Fibroblast of villous mesenchyme (primary cell): ENCODE measurements at places on chromosomes 6 and 20.

- DNase-seq: no peak
Observed at GRCh38 chr6:11232770-11233626, 530 bp upstream of the NEDD9 start.

DNA sequence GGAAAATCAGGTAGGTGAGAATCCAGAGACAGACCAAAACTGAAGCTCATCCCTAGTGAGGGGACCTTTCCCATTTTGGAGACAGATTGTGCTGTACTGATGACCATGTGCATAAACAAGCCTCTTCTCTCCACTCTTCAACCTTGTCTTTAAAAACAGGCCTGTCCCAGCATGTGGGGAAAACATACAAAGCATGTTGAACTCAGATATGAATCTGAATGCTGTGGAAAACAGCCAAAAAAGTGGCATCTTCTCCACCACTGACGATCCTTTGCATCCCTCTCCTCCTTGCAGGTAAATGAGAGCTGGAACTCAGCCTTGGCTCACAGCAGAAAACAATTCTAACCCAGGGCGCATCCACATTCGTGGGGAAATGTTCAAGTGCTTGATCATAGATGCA lies 123.7 kb upstream of the FOXQ1 start:
- no peak for DNase-seq

DNA sequence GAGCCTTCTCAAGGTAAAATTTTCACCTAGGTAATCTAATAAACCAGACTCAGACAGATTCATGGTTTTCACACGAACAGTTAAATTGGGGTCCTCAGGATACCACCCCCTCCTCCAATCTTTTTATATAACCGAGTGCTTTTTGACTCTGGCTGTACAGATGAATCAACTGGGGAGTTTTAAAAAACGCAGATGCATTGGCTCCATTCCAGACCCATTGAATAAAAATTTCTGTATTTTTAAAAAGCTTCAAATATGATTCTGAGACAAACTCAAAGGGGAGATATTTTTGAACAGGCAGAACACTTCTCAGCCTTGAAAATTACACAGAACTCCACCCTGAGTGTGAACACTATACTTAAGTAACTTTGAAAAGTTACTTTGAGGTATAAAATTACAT lies 7.2 kb downstream of the UTRN start:
- no peak for DNase-seq

DNA sequence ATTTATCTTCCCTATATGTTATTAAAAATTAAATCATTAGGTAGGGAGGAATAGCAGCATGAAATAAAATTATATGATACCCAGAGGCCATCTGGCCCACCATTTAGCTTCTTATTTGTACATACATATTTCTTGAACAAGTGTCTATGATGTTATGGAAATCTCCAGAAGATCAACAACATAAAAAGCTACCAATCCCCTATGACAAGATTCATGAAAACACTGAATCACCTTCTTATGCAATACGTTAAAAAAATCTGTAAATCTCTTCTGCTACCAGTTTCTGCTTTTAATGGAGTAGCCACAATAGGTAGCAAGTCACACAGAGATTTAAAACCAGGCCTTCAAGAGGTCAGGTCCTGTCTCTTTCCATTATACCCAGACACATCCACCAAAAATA lies 125.8 kb upstream of the ENPP5 start:
- DNase-seq: peak; percentile 64

DNA sequence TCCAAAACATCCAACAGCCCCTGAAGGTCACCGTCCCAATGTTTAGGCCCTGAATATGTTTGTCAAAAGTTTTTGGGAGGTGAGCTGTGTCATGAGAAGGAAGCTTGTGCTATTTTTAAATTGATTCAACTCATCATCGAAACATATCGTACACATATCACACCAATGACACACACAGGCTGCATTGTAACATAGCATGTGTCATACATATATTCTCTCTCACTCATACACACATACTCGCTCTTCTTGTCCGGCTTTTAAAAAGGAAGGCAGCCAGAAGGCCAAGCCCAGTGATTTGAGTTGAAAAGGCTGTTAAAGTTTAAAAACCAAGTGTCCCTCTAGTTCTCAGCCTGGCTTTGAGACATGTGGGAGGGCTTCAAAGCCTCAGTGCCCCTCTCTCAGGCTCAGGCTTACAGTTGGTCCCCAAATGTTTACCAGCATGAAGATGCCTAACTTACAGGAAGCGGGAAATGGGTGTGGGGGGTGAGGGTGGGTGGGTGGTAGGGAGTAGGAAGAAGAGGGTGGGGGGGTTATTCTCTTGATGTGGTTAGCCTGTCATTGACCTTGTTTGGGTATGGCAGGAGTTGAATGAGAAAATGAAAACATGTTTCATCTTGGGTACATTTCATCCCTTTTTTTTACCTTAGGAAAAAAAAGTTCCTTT lies 3.3 kb upstream of the PRDM1 start:
- DNase-seq: peak; percentile 65
